ENCODE measurements at places on chromosomes 11 and 22. TPM values are rescaled to one million over a fixed set of nuclear protein-coding genes. Genes with fewer than 3 reads are reported as not detected.

Gene BMAL1
- 13.1 TPM for total RNA-seq

- DNase-seq: no peak
Measured at GRCh38 chr11:92199991-92200390, 24.6 kb upstream of the FAT3 start.

DNA sequence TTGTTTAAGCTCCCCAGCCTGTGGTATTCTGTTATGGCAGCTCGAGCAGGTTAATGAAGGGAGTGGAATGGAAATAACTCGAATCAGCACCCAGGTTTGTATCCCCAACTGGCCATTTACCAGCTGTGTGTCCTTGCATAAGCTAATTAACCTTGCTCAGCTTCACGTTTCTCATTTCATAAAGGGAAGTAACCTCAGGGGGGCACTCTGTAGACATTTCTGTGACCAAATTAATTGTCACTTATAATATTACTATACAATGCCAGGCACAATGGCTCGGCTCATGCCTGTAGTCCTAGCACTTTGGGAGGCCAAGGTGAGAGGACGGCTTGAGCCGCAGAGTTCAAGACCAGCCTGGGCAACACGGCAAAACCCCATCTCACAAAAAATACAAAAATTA, 13.8 kb downstream of the ADA2 start:
- no peak for DNase-seq

GRCh38 chr22:42769574-42770447, 49.1 kb upstream of the A4GALT start:
- DNase-seq: peak; percentile 89

Gene UCP3
- total RNA-seq: 0.33 TPM

DNA sequence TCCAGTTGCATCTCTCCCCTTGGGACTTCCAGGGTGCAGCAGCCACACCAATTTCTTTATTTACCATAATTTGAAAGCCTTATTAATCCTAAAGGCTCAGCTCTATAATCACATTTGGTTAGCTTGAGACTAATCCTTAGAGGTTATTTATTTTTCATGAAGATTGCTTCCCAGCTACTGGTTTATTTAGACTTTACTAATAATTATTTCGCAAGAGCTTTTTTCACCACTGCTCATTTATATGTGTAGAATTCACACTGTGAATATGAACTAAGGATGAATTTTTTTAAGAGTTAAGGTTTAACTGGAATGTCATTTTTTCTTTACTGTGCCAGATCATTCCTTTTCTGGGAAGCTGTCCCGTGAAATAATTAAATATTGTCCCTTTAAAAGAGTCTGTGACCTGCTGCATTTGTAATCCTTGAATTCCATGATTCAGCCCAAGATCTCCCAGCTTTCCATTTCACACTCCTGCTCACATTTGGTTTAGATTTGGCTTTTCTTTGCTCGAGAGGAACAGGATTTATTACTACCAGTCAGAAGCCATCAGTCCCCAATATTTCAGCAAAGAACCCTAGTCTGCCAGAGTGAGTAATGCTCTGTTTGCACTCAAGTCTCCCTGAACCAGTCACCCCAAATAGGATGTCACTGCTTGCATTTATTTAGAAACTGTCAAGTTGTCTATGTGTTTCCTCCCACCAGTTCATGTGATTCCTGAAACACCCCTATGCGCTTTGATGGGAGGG, 4.4 kb upstream of the CD44 start:
- DNase-seq: peak; percentile 33
